ENCODE measurements at places on chromosomes 7 and 10.
A peak's percentile ranks its signal among the peaks of the same experiment; 100 is the strongest.

DNA sequence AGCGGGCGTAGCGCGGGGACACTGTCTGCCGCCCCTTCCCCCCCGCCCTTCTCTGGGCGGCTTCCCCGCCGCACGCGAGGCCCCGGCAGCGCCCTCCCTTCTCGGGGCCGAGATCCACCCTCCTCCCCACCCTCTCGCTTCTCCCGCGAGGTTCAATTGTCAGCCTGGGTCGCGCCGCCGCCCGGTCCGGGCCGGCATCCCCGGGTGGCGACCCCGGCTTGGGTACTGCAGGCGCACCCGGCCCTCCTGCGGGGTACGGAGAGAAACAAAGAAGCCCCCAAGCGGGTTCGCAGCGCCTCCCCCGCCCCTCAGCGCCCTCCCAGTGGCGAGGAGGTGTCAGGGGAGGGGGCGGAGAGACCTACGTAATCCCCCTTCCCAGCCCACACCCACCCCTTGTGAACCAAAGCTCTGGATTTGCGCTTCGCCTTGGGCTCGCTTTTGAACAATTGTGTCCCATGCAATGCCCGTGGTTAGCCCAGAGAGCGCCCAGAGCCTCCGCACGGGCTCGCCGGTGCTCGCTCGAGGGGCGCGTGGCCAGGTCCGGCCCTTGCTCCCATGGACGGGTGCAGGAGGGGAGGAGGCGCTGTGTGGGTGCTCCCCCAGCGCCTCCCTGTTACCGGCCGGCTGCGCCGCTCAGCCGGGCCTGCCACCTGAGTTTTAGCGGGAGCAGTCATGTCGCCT is 634 bp downstream of the HECW1 start:
- DNase-seq = peak; percentile 15

GRCh38 chr10:90133606-90134005 is 432.2 kb downstream of the KIF20B start:
- DNase-seq = no peak

- DNase-seq = no peak
Measured at GRCh38 chr7:141844256-141844655, 3.0 kb upstream of the PRSS37 start.

GRCh38 chr10:93757136-93757535 is 600 bp upstream of the LGI1 start:
- DNase-seq = no peak

DNA sequence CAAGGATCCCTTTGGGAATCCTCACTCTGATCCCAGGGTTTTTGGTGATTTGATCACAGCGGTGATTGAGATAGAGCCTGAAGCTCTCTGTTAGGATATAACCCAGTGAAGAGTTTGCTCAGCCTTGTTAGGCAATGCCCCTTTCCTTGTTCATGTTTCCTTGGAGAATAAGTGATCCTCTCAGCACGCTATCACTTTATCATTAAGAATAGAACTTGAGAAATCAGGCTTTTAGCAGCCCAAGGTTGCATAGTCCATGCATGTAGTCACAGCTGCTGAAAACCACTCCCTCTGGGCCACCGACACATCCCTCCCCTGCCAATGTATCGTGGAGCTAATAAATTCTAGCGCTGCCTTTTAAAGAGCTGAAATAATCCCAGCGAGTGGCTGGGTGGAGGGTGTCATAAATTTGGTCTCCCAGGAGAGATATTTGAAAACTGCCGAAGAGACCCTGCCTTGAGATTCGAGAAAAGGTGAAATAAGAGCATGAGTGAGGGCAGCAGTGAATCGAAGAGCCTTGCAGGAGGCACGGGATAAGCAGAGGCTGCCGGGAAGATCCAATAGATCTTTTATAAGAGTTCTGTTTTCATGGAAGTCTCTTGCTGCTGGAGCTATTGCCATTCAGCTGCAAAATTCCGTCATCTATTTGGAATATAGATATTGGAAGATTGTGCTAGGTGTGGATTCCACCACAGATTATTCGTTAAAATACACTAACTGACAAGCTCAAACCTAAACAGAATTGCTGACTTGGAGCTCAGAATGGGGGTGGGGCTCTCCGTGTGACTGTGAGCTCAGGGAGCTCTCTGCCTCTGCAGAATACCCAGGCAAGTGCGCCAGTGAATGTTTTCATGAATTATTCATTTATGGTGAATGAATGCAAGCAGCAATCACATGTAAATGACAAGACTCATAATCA is 249.8 kb downstream of the TRIL start:
- DNase-seq = peak; percentile 72

DNA sequence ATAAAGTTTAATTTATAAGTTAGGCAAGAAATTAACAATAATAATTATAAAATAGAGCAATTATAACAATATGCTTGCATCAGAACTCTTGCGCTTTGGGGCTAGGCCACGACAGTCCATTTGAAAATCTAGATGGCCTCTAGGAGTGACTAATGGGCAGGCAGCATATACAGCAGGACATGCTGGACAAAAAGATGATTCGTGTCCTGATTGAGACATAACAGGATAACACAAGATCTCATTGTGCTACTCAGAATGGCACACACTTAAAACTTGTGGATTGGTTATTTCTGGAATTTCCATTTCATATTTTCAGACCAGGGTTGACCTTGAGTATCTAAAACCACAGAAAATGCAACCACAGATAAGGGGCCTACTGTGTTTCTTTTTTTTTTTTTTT is 27.5 kb downstream of the CTNNA3 start:
- DNase-seq = peak; percentile 29

DNA sequence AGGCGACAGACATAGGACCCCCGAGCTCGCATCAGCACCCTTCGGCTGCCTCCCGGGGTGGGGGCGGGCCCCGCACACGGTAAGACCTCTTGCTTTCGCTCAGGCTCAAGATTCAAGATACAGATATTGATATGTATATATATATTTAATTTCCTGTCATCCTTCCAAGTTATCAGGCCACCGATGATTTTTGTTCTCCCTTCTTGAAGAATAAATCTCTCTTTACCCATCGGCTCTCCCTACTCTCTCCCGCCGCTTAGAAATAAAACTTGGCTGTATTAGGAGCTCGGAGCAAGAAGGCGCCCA is 603 bp downstream of the ADRA2A start:
- DNase-seq = peak; percentile 6

- DNase-seq = peak; percentile 1
Measured at GRCh38 chr10:125479059-125479458, 203.9 kb downstream of the TEX36 start.

DNA sequence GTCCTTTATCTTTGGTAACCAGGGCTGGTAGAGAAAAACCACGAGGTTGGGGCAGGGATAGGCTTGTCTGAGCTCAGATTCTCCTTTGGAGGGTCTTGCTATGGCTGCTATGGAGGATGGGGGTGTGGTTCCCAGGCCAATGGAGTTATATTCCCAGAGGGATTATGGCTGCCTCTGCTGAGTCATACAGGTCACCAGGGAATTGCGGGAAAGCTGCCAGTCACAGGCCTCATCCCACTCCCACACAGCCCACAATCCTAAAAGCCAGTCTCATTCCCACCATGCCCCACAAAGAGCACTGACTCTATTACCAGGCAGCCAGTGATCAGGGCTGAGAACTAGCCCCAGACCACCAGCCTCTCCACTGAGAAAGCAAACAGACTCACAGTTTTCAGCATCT is 316.6 kb upstream of the TMEM229A start:
- no peak for DNase-seq

GRCh38 chr7:16978358-16979244 is 96.8 kb upstream of the AGR3 start:
- peak; percentile 51 for DNase-seq

DNA sequence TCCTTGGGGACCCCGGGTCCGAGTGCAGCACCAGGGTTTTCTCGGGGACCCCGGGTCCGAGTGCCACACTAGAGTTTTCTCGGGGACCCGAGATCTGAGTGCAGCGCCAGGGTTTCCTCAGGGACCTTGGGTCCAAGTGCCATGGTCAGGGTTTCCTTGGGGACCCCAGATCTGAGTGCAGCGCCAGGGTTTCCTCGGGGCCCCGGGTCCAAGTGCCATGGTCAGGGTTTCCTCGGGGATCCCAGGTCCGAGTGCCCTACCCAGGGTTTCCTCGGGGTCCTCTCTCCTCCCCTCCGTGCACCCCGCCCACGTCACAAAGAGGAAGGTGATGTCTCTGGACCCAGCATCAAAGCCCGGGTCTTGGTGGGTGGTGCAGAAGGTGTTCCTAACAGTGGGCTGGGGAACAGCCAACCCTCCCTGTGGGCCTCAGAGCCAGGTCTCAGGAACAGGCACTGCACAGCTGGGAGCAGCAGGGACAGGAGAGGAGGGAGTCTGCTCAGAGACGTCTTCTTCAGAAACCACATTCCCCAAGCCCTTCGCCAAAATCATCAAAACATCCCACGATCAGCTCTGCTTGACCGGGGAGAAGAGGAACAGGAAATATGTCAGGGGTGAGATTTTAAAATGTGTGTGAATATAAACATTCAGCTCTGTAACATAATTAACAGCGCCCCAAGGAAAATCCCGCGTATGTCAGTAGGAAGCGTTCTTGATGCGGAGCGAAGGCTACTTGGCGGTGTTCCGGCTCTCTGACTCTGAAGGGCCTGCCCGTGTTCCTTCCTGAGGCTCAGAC is 540.7 kb downstream of the DNAJB6 start:
- no peak for DNase-seq

- no peak for DNase-seq
Measured at GRCh38 chr10:102470579-102471546, 19.5 kb upstream of the C10orf95 start.

- peak; percentile 38 for DNase-seq
Measured at GRCh38 chr7:36683695-36684357, 40.5 kb downstream of the AOAH start.

DNA sequence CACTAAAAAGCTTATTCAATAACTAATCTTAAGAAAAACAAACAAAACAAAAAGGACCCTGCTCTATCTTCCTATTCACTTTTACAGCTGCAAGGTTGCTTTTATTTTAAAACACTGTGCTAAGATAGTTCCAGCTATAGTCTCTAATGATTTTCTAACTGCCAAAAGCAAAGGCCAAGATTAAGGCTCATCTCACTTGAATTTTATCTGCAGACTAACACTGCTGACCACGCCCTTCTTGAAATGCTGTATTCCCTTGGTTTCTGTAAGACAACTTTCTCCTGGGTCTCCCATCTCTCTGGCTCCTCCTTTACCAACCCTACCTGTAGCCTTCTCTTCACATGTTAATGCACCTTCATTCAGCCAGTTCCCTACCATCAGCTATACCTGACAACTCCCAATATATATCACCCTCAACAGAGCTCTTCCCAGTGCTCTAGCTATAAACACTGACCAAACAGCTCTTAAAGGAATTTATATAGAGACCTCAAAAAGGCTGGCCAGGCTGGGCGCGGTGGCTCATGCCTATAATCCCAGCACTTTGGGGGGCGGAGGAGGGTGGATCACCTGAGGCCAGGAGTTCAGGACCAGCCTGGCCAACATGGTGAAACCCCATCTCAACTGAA is 11.7 kb downstream of the SRPK2 start:
- peak; percentile 10 for DNase-seq

DNA sequence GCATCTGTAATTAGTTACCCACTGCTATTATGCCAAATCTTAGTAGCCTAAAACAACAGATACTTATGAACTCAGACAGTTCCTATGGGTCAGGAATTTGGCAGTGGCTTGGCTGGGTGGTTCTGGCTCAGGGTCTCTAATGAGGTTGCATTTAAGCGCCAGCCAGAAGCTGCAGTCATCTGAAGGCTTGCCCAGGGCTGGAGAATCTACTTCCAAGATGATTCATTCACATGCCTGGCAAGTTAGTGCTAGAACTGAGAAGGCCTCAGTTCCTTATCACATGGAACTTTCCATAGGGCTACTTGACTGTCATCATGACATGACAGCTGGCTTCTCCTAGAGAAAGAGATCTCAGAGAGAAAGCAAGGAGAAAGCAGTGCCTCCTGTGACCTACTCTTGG is 121.3 kb downstream of the AVL9 start:
- peak; percentile 87 for DNase-seq

GRCh38 chr10:33041783-33042437 is 83.9 kb upstream of the ITGB1 start:
- no peak for DNase-seq

DNA sequence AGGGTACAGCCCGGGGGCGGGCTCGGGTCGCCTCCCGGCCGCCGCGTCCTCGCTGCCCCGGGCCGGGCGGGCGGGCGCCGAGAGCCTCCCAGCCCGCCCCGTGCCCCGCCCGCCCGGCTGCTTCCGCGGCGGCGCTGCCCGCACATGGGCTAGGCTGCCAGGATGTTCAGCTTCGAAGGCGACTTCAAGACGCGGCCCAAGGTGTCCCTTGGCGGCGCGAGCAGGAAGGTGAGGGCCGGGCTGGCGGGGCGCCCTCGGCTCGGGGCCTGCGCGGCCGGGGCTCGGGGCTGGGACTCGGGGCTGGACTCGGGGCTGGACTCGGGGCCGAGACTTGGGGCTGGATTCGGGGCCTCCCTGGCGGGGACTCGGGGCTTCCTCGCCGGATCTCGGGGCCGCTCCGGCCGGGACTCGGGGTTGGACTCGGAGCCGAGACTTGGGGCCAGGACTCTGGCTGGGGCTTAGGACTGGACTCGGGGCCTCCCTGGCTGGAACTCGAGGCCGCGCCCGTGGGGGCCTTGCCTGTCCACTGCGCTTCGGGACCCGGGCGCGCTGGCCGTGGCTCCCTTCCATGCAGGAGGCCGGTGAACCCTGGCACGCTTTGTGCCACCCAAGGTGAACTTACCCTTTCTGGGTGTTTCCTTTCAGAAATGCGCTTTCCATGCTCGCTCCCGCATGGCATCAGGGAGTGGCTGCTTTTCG is 534 bp downstream of the UBE3C start:
- peak; percentile 18 for DNase-seq

- no peak for DNase-seq
Measured at GRCh38 chr7:92608380-92609322, 18.5 kb upstream of the FAM133B start.

DNA sequence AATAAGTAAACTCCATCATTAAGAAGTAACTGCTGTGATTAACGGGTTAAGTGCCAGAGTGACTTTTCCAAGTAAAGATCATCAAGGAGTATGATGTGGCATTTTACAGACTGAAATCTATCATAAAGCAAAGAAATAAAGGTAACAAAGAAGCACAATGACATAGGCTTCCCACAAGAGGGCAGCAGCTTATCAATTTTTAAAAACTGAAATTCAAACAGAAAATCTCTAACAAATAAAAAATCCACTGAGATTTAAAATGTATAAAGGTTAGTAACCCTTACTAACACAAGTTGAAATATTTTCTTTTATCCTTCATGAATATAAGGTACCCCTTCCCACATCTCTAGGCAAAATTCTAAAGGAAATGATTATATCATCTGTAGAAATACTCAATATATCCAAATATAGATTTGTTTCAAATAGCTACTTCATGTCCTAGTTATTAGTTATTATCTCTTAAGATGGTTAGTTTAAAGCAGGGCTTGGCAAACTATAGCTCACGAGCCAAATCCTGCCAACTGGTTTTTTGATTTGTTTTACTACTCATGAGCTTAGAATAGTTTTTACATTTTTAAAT is 29.2 kb downstream of the FAM3C start:
- peak; percentile 75 for DNase-seq

- DNase-seq = no peak
Measured at GRCh38 chr10:132820056-132820455, 34.1 kb upstream of the NKX6-2 start.

DNA sequence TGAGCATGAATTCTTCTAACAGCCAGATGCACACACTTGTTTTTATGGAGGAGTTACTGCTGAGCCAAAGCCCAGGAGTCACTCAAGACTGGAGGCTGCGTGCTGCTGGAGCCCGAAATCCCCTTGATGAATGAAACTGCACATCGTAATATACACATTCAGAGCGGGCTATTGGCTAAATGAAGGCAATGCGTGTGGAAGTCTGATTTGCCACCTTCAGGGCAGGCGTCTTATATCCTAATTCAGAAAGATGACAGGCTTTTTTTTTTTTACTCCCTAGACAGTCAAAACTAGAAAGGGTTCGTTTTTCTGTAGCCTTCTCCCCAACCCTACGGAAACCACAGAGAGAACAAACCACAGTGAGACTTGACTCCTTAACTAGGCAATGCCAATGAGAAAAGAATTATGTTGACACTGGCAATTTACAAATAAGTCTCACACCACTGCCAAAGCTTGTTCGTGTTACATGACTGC is 227.2 kb upstream of the KLF14 start:
- DNase-seq = peak; percentile 59
